Renal pelvis (tissue), 12 donors: ENCODE measurements at places on chromosomes 5 and 9. TPM values are rescaled to one million over a fixed set of nuclear protein-coding genes. Genes with fewer than 3 reads are reported as not detected.

The INSL4 gene
- polyA plus RNA-seq, result not detected

GRCh38 chr9:125820100-125820804, 73.1 kb downstream of the PBX3 start:
- no peak for DNase-seq

- no peak for DNase-seq
Measured at GRCh38 chr5:139843991-139844390, 48.4 kb downstream of the PSD2 start.

DNA sequence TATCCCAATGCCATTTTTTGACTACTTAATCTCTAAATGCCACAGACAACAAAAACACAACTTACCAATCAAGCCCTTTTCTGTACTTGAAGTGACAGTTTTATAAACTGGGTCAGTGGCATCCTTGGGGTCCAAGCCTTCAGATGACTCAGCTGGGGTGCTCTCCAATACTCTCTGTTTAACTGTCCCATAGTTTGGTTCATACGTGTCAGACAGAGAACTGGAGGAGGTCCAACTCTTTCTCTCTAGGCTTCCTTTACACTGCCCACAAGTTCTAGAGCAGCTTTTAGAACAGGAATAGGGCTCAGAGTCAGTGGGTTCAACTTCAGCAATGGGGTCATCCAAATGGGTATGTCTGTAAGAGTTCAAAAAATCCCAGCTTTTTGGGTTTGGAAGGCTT, 166.9 kb downstream of the CDC42SE2 start:
- no peak for DNase-seq

DNA sequence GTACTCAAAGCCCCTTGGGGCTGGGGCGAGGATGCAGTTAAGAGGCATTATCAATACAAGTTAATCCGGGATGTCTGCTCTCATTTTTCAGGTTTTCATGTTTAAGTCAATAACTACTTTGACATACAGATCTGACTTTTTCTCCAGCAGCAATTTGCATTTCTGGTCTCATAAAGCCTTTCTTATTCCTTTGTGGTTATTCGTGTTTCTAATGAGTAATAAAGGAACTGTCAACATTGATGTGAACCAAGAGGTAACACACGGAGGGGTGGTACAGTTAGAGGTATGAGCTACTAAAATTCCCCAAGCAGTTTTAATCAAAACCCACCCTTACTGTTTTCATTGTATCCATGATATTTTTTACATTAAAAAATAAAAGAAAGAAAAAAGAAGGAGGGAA, 138.0 kb upstream of the NFIB start:
- no peak for DNase-seq

DNA sequence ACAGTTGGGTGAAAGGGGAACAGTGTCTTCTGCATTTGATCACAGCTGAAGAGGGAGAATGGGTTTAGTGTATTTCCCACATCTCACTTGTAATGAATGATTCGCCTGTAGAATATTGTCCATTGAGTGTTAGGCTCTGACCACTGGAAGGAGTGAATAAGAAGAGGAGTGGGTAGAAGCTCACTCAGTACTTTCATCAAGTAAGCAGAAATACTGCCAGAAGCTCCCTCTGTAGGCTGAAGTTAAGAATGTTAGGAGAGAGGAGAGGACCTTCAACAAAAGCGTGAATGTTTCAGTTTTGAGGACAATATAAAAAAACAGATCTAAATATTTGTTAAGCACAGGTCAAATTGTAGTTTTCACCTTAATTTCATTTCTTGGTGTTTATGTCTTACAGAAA, 27.5 kb downstream of the FSD1L start:
- DNase-seq, result peak; percentile 4

The ZNF618 gene
- 45.8 TPM for polyA plus RNA-seq

GRCh38 chr5:124889850-124890249, 143.4 kb upstream of the ZNF608 start:
- no peak for DNase-seq

DNA sequence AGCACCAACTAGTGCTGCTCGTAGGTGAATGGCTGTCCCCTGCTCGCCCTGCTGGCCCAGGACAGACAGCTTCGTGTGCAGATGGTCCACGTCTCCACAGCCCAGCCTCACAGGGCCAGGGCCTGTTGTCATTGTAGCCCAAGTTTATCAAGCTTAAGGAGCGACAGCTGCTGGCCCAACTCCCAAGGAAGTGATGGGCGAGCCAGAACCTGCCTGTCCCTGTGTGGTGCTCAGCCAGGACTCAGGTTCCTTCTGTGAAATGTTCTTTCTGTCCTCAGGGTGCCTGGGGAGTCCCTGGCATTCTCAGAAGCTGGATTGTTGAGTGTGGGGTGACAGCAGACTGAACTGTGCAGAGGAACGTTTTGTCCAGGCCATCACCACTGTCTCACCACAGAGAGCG, 16.4 kb downstream of the TRIP13 start:
- no peak for DNase-seq

The EMB gene
- 3.5 TPM for polyA plus RNA-seq

DNA sequence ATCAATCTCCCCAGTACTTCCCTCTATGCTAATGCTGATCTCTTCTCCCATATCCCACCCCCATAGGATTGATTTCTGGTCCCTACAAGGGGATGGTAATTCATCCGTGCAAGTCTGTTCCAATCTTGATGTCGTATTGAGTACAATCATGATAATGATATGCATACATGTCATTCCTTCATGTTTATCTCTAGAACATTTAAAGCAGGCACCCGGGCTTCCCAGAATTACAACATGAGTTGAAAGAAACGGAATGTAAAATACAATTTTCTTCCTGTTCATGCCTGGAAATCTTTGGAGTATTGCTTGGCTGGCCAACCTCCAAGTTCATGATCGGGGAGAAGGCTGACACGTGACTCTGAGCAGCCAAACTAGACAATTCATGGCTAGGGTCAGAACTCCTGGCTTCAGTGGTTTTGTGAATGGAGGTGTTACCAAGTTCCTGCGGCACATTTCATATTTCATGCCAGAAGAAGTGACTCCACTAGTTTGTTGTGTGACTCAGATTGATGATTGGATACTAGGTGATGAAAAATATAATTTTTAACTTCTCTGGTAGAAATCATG, 66.6 kb downstream of the C9orf152 start:
- DNase-seq, result peak; percentile 41

The RNF38 gene
- polyA plus RNA-seq, result 42.9 TPM

- no peak for DNase-seq
Measured at GRCh38 chr5:111511174-111511830, 1.0 kb downstream of the STARD4 start.

DNA sequence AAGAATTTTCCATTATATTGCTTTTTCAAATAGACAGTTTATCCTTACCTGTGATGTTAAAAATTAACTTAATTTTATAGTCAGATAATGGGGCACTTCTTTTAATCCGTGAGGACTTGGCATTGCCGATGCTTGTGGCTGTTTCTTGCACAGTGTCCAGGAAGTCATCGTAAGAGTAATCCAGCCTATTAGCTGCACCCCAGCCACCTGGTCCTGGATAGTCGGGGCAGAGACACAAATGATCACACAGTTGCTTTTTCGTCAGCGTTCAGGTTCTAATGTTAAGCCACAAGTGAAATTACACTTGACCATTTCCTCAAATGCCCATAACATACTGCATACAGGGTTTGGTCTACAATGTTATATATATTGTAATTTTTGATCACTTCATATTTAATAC, 107.4 kb downstream of the SVEP1 start:
- no peak for DNase-seq

DNA sequence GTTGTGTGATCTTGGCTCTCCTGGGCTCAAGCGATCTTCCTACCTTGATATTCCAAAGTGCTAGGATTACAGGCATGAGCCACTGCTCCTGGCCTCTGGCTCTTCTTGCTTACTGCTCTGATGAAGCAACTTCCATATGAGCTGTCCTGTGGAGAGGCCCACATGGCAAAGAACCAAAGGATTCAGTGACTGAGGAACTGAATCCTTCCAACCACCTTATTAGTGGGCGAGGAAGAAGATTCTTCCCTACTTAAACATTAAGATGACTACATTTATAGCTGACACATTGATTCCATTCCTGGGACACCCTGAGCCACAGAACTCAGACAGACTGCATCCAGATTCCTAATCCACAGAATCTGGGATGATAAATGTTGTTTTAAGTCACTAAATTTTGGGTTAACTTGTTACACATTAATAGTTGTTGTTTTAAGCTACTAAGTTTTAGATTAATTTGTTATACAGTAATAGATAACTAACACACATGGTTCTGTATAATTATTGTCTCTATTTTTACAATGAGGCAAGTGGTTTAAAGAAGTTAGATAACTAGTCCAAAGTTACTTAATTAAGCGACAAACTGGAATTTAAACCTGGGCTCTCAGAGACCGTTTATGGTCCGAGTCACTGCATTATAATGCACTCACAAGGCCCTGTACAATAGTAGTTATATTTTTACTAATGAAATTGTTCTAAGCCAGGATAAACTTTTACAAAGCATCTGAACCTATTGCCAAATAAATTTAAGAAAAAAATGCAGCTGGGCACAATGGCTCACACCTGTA, 16.7 kb upstream of the SLCO4C1 start:
- DNase-seq, result no peak

The SLC6A7 gene
- polyA plus RNA-seq, result 0.12 TPM

The CCDC192 gene
- 1.1 TPM for polyA plus RNA-seq

The PCDHGC5 gene
- 0.40 TPM for polyA plus RNA-seq

GRCh38 chr5:14240359-14240758, 97.2 kb downstream of the TRIO start:
- DNase-seq, result no peak

DNA sequence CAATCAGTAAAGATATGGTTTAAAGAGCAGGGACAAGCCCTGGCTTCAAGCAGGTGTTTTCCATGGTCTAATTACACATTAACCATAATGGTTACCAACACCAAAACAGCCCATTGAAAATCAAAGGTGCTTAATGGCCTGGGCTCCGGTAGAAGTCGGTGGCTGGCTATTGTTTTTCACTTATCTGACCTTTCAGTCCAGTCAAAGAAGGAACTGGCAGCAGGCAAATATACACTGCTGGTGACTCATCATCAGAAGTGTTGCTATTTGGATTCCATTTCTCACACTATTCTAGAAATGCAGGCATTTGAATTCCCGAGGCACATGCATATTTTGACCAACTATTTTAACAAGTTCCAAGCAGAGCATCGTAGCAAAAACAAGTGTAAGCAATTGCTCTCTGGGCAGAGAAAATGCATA, 26.3 kb upstream of the GABRP start:
- DNase-seq, result no peak

DNA sequence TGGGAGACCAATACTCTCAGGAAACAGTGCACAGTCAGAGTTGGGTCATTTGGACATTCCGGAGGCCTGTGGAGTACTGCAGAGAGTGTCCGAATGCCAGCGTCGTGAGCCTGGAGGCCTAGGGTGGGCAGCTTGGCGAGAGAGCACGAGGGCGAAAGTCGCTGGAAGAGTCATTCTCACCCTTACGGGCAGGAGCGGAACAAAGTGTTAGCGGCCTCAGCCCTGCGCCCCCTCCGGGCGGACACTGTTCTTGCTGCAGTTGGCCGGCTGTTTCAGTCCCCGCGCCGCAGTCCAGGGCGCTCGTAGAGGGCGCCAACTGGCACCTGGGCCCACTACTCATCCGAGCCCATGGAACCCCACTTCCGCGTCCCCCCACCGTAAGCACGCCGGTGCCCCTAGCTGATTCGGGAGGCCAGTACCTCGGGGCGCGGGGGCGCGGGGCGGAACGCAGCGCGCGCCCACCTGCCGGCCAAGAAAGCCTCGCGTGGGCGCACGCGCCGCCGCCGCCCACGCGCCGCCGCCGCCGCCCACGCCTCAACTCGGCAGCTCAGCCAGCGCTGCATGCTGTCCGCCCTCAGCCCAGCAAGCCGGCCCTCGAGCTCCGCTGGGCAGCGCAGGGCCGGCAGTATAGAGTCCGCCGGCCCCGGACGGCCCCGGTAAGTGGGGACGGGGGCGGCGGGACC, 99.7 kb upstream of the CCL21 start:
- DNase-seq, result peak; percentile 24

DNA sequence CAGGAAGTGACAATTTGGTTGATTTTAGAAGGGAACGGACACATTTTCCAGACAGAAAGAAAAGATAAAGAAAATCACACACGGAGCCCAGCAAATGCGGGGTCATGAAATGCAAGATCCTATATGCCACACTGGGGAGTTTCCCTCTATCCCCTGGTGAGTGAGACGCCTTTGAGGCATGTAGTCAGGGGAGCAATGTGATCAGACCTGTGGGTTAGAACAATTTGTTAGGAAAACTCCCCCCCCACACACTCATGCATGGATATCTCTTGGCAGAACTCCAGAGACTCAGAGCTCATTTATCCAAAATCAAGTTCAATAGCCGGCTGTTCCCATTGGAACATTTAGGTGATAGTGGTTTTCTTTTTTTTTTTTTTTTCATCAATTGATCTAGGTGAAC, 71.7 kb upstream of the TRIO start:
- DNase-seq, result no peak

- no peak for DNase-seq
Measured at GRCh38 chr9:16809912-16810610, 60.4 kb downstream of the BNC2 start.

GRCh38 chr5:56632199-56632598, 183.2 kb upstream of the MAP3K1 start:
- no peak for DNase-seq

DNA sequence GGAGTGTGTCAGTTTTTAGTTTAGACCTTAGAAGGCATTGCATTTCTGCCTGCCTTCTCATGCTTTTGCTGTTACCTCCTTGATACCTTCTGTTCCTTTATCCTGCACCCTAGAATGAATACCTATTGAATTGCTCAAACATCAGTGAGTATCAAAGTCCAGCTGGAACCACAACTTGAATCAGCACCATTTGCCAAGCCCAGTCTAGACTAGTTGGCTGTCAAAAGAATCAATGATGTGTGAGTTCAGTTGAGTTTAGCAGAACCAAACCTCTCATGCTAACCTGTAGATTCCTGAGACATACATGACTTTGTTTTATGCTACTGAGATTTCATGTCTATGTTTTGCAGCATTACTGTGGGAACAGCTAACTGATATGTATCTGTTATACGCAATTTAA, 116.6 kb downstream of the FAM170A start:
- DNase-seq, result no peak

DNA sequence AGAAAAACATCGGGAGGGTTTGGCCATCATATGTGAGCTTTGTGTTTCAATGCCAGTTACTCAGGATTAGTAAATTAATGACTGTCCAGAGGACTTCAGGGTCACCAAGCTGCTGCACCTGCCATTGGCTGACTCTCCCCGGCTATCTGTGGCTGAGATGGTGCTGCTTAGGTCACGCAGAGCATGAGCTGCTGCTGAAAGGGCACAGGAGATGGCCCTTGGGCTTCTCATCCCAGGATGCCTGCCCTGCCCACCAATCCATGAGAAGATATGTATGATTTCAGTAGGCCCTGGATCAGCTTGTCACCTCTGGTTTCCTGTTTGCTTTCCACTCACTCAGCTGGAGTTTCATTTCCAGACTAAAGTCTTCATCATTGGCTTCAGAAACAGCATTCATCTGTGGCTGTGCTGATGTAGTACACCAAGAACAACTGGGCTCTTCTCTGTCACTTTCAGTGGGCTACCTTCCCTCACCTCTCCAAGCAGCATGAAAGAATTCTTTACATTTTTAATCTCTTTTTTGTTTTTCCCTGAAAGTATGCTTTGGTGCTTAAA, 2.4 kb upstream of the CATSPER3 start:
- DNase-seq, result no peak

- peak; percentile 52 for DNase-seq
Measured at GRCh38 chr5:149887622-149888183, 56.9 kb downstream of the PDE6A start.

- no peak for DNase-seq
Measured at GRCh38 chr9:131119600-131119999, 5.8 kb upstream of the NUP214 start.
